SHP77 treated with DMSO at 0.1 percent for 48 hours (cell line): ENCODE measurements at places on chromosomes 12 and 14.

- DNase-seq, result no peak
Observed at GRCh38 chr12:126362493-126362892, 1297.3 kb downstream of the AACS start.

DNA sequence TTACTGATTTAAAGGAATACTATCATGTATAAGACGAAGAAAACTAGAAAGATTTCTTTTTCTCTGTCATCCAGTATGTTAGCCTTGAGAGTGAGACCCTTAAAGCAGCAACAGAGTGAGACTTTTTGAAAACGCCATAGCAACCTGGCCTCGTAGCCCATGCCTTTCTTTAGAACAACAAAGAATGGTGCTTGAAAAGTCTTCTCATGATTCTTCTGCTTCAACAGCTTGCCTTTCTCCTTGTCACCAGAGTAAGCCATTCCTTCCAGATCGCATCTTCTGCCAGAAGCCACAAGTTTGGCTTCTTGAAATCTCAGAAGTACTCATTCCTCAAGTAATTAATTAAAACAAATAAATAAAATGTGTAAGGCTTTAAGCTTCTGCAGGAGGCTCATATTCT is 109.3 kb downstream of the PDE3A start:
- DNase-seq, result no peak

DNA sequence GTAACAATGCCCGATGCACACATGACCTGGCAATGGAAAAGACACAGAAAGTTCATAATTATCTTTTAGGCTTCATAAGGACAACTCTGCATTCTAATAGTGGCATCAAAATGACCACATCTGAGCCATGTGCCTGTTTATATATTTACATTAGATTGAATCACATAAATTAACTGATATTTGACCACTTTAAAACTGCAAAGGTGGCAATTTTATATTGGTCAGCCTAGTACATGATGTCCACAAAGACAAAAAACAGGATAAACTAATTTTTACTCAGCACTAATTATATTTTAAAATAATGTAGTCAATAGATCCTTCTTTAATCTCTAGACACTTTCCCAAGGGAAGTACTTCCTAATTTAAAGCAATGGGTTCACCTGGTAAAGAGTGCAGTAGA is 12.0 kb upstream of the OVCH1 start:
- DNase-seq, result no peak

- no peak for DNase-seq
Observed at GRCh38 chr12:123512838-123513665, 20.5 kb downstream of the RILPL1 start.

- no peak for DNase-seq
Observed at GRCh38 chr12:103930787-103931735, 851 bp downstream of the HSP90B1 start.

DNA sequence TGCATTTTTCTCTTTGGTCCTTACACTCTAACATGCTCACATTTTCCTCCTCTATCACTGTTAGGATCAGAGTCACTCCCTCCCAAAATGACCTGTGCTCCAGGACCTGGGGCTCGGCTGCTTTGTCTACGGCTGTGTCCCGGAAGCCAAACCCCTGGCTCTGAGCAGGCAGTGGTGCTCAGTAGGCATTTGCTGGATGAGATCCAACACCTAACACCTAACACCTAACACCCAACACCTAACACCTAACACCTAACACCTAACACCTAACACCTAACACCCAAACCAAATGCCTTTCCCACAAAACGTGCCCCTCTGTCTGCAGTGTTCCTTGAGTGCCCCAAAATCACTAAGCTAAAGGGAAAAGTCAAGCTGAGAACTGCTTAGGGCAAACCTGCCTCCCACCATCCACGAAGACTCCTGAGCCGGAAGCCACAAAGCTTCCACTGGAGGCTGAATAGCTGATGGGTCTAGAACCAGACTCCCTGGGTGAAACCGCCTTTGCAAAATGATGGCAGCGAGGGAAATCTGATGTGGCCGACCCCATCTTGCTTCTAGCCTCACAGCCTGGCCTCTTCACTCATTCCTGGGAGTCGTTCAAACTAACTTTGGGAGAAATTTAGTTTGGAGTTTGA is 29.2 kb downstream of the HSP90AA1 start:
- no peak for DNase-seq

DNA sequence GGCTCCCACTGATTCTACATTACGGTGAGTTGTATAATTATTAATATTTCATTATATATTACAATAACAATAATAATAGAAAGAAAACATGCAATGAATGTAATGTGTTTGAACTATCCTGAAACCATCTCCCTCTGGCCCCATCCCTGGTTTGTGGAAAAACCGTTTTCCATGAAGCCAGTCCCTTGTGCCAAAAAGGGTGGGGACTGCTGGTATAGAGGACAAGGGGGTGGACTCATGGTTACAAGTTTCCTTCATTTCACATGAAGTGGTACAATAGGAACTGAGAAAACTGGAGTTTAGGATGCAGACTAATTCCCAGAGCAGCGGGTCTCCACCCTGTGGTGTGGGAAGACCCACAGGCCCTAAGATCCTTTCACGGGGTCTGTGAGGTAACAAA is 3.0 kb upstream of the C1RL start:
- no peak for DNase-seq

- no peak for DNase-seq
Observed at GRCh38 chr12:81170072-81170471, 92.2 kb downstream of the ACSS3 start.

DNA sequence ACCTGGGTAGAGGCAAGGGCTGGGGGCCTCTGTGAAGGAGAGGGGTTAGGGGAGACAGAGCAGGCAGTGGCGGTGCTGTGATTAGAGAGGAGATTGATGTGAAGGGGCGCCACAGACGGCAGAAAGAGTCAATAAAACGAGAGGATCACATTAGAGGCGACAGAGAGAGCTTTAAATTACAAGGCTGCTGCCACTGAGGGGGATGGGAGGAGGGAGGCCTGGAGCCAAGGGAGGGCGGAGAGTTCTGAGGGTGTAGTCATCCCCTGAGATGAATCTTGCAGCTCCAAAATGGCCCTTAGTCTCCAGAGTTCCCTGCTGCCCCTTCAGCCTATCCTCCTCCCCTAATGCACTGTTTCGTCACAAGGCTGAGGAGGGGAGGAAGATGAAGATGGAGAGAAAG is 12.8 kb downstream of the ZFHX2 start:
- peak; percentile 36 for DNase-seq

DNA sequence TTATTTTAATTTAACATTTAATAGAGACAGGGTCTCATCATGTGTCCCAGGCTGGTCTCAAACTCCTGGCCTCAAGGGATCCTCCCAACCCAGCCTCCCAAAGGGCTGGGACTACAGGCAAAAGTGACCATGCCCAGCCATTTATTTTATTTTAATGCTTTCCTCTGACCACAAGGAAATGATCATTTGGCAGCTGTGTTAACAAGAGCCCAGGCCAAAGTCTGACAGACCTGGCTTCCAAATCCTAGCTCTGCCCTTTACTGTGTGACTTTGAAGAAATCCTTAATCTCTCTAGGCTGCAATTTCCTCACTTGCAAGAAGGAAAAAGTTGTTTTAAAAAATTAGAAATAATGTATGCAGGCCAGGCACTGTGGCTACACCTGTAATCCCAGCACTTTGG is 16.7 kb upstream of the GCH1 start:
- DNase-seq, result no peak

DNA sequence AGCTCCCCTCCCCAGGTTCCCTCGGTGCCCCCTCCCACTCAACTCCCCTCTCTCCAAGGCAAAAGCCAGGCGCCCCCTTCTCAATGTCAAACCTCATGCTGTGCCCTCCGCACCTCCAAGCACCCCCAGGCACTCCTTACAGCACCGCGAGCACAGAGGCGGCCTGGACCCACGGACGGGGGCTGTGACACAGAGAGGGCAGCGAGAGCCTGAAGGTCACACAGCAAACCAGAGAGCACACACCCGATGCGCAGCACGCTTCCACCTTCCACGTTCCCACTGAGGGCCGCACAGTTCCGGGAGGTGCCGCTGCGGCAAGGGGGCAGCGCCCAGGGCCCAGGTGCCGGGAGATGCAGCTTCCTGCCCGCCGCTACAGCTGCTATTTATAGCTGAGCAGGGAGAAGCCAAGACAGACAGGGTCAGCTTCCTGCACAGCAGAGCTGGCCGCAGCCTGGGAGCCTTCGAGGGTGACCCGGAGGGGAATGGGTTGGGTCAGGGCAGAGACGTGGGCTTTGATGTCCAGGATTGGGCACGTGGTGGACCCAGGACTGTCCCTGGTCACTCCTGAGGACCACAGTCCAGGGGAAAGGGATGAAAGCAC is 12.9 kb downstream of the NCOR2 start:
- DNase-seq, result peak; percentile 36

GRCh38 chr12:117144599-117144998 is 45.4 kb upstream of the TESC start:
- no peak for DNase-seq

DNA sequence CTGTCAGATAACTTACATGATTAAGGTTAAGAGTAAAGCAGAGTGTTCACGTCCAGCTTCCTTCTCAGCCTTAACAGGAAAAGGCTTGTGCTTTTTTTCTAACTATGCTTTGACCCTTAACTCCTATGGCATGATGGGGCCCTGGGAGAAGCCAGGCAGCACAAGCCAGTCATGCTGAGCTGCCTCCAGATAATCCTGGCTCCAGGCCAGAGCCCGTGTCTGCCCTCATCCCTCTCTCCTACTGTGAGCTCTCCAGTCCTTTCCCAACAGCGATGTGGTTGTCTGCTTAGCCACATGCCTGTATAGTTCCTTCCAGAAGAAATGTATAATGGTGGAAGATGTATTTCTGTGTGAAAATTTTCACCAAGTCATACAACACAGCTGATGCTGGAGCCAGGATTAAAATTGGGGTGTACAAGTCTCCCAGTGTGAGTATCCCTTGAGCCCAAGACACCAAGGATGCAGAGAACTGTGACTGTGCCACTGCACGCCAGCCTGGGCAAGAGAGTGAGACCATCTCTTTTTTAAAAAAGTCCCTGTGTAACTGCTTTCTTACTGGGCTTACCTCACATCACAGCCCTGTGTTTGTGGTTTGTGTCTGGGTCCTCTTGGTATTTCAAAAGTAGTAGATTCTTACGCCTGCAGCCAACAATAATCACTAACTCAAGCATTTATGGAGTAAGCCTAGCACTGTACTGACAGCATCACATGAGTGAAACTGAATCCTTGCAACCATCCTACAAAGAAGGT is 7.9 kb upstream of the ITFG2 start:
- no peak for DNase-seq

- no peak for DNase-seq
Observed at GRCh38 chr12:62686938-62687337, 220.3 kb downstream of the MON2 start.

DNA sequence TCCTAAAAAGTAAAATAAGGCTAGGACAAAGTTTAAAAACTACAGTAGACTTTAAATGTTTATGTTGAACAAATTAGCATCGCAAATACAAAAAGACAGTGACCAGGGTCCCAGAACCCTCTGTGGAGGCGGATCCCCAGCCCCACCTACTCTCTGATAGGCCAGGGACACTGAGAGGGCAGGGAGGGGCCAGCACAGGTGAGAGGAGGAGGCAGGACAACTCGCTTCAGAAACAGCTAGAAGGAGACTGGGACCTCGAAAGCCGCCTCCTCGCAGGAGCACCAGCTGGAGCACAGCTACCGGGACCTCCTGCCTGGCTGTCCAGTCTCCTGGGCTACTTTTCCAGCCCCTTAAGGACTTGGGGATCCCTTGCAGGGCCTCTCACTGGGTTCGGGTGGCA is 992 bp downstream of the DNAH10 start:
- DNase-seq, result no peak

DNA sequence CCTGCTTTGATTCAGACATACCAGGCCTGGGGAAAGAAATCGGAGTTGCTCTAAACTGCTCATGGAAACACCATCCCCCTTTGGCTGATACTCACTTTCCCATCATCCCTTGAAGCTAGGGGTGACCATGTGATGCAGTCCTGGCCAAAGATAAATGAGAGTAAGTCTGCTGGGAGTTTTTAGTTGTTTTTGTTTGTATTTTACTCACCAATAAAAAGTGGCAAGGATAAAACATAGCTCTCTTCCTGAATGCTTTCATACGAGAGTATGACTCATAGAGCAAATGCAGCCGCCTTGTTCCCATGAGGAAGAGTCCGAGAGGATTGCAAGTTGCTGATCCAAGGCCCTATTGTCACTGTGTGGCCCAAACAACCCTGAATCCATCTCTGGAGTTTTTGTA is 126.4 kb upstream of the TMEM132C start:
- DNase-seq, result no peak

DNA sequence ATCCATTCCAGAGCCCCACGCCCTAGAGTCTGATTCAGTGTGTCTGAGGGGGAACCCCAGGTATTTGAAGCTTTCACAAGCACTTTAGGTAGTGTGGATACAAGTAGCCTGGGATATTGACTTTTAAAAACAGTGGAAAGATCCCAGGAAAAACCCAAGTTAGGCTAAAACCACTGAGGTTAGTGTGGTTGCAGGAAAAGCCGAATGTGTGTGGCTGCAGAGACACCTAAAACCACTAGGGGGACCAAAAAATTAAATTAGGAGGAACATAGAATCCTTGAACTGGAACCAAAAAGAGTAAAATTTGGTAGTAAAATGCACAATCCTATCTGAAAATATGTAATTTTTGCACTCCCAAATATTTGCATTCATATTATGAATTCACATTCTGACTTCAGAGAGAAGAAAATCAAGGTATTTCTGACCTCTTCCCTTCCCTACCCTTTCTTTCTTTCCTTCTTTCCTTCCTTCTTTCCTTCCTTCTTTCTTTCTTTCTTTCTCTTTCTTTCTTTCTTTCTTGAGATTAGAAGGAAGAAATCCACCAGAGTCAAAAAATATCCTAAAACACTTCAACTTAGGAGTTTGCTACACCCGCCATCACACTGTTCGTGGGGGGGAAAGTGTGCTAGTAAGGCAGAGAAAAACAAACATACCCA is 37.8 kb downstream of the SLCO1A2 start:
- no peak for DNase-seq

DNA sequence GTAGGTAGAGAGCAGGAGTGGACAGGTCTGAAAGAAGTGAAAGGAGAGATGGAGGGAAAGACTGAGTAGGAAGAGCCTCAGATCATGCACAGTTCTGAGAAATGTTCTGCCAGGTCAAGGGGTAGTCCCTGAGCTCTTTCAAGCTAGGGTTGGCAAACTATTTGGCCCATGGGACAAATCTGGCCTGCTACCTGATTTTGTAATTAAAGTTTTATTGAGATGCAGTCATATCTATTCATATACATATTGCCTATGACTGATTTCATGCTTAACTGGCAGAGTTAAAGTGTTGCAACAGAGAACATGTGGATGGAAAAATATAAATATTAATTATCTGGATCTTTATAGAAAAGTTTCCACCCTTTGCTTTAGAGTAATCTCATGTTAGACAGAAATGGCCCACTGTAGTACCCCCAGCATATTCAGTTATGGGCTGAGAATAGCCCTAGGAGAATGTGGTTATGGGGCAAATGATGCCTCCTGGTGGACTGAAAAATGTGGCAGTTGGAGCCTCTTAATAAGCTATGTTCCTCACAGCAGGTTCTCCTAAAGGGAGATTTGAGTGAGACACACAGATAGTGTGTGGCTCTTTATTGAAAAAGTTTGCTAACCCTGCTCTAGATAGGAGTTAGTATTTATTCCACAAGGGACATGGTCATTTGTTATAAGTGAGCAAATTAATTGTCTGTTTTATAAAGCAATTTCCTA is 476.9 kb downstream of the LRIG3 start:
- DNase-seq, result no peak
